ENCODE measurements at places on chromosomes 7 and 10.

- no peak for DNase-seq
Observed at GRCh38 chr7:148622887-148623585, 32.5 kb downstream of the C7orf33 start.

DNA sequence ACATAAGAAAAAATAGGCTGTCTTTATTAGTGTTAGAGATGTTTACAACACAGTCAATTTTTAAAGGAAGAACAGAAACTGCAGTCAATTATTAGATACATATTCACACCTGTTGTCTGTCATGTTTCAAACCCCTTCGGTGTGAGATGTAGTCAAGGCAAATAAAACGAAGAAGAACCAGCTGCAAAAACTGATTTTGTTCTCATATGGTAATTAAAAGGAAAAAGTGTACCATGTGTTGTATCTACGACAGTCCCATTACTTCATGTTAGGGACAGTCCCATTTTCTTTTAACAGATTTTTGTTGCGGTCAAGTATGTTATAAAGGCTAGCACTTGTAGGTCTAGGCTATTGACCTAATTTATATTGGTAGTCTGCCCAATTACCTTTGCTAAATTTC is 149.4 kb downstream of the LRRN3 start:
- DNase-seq: no peak

DNA sequence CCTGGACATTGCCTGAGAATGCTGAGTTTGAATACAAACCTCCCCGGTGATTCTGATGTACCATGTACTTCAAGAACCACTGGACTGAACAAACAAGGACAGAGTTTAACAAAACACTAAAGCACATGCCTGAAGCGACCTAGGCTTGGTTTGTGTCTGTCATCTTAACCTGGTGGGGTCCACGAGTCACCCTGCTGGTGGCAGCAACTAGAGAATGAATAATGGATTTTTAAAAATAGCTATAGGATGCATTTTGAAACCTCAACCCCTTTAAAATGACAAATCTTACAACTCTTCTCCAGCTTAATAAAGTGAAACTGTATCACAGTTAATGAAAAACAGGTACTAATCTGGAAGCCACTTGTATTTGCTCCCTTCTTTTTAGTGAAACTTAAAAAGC is 25.2 kb downstream of the CDHR3 start:
- DNase-seq: no peak

DNA sequence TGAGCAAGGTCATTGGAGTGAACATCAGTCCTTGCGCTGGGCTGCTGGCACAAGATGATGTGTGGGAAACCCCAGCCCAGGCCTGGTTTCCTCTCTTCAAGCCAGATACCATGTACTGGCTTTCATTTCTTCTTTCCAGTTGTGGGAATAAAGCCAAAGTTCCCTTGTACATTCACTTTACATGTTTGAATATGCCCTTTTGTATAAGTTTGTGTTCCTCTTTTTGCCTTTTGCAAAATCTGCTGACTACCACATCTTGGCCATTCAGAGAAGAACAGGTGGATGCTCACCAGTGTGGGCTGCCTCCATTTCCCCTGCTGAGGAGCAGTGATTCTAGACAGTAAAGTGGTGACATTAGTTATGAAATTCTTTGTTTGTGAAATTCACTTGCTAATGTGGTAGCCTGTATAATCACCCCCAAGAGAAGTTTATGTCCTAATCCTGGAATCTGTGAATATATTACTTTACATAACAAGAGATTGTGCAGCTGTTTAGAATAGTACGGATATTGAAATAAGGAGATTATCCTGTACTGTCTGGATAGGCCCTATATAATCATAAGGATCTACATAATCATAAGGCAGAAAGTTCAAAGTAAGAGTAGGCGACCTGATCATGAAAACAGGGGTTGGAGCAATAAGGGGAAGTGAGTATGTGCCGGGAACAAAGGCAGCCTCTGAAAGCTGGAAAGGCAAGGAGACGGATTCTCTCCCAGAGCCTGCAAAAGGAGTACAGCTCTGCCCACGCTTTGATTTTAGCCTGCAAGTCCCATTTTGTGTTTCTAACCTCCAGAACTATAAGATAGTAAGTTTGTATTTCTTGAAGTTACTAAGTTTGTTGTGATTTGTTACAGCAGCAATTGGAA is 18.8 kb upstream of the AOAH start:
- no peak for DNase-seq

DNA sequence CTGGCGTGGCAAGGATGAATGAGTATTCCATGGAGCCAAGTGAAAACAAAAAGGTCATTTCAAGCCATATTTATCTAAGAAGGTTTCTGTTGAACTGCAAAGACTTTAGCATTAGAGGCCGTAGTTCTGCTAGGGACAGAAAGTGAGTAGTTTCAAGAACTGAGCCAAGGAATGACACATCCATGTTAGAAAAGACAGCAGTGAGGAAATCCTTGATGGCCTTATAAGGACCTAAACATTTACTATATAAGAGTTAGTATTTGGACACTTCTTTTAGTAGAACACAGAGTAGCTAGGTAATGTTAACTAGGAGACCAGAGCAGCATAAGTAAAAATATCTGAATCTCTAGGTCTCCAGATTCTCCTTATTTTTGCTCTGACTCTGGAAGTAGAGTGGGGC is 329.8 kb upstream of the SEMA3D start:
- no peak for DNase-seq

GRCh38 chr7:25238066-25238725 is 9.9 kb upstream of the NPVF start:
- no peak for DNase-seq

GRCh38 chr7:80439894-80440821 is 71.7 kb downstream of the GNAT3 start:
- DNase-seq: peak; percentile 7

DNA sequence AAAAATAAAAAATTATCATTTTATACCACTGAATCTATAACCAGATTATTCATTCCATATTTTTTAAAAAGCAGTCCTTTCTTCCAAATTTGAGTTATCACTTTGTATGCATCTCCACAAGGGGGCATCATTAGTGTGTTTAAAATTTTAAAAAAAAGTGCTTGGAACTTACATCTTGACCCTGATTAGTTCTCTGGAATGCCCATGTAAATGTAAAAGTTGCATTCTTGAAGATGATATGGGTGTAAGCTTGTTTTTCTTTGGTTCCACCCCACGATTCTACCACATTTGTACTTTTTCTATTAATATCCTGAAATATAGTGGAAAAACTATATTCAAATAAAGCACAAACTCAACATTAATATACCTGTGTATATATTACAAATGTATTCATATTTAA is 144.9 kb downstream of the ELAPOR2 start:
- DNase-seq: no peak

GRCh38 chr10:17060289-17060688 is 69.3 kb downstream of the CUBN start:
- DNase-seq: no peak

GRCh38 chr10:3539696-3540383 is 245.2 kb downstream of the KLF6 start:
- DNase-seq: no peak

GRCh38 chr10:132859084-132859855 is 73.3 kb upstream of the NKX6-2 start:
- DNase-seq: no peak

DNA sequence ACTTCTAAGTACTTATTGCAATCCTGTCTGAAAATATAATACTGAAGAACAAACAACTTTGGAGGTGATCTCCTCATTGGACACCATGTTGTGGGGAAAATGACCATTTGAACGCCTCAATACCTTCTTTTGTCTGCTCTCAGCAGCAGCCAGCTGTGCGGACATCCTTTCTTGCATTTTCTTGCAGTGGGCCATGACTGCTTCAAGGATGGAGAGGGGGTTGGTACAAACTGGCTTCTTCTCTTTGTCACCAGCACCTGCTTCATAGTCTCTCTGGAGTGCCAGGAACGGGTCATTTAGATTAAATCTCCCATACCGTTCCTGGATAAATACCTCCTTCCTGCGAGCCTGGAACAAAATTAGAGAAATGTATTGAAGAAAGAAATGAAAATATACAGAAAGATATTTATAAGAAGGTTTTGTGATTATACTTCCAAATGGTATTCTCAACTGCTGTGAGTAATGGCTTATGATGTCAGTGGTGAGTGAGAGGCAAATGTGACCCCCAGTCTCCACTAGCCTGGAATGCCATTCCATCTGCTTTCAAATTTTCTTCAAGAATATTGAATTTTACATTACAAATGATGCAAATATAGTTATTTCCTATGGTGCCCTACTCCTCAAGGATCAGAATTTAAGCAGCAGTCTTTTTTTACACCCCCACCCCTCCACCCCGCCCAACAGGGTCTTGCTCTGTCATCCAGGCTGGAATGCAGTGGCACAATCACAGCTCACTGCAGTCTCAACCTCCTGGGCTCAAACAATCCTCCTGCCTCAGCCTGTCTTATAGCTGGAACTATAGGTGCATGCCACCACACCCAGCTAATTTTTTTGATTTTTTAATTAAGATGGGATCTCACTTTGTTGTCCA is 62.4 kb downstream of the CTTNBP2 start:
- DNase-seq: peak; percentile 38

DNA sequence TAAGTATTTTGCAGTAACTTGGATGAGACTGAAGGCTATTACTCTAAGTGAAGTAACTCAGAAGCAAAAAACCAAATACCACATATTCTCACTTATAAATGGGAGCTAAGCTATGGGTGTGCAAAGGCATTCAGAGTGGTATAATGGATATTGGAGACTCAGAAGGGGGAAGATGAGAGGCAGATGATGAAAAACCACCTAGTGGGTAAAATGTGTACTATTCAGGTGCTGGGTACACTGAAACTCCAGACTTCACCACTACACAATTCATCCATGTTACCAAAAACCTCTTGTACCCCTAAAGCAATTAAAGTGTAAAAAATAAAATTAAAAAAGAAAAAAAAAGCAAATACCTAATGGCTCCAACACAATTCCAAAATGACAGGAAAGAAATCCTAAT is 351.7 kb downstream of the NXPH1 start:
- DNase-seq: no peak

GRCh38 chr10:54962134-54962900 is 161.3 kb upstream of the PCDH15 start:
- DNase-seq: no peak

DNA sequence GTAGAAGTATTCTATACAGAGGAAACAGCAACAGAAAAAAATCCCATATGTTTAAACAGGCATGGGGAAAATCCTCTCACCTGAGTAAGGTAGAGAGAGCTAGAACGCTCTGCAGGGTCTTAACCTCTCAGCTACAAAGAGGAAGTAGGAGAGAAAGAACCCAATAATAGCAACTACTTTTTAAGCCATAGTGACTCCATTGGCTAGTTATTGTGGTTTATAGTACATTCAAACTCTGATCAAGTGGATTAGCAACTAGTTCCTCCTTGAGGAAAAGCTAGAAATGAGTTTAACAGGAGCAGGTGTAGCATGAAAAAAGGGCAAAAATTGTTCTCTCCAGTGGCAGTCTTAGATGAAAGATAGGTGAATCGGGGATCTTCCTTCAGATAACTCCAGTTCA is 89.7 kb downstream of the HGF start:
- no peak for DNase-seq

DNA sequence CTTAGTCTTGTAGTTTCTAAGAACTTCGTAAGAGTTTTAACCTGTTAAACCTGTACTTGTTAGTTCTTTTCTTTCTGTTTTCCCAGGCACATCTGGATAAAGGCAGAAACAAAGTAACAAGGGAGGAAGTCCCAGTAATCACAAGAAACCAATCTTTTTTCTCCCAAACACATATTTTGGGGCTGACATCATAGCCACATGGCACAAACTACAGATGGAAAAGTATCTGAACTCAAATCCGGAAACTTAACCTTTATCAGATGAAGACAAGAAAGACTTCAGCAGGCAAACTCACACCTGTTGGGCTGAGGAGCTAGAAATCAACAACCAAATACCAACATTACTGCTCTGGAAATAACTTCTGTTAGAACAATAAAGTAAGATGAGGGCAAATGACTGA is 67.1 kb downstream of the CUBN start:
- DNase-seq: peak; percentile 28

- DNase-seq: no peak
Observed at GRCh38 chr7:98681511-98681910, 64.4 kb downstream of the NPTX2 start.

DNA sequence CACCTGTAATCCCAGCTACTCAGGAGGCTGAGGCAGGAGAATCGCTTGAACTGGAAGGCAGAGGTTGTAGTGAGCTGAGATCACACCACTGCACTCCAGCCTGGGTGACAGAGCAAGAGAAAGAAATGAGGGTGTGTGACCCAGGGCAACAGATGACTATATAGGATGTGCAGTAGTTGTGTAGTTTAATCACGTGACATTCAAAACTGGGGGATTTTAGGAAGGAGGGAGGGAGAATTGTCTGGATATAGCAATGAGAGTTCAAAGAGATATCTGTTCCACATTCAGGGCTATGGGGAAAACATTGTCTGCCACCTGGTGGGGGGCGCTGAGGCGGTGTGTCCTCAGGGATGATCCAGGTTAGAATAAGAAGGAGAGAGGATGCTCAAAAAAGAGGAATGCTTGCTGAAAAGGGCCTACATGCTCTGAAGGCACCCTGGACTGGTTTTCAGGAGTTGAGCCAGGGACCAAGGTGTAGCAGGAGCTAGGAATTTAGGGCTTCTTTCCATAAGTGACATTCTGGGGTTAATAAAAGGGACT is 7.8 kb upstream of the ZYX start:
- no peak for DNase-seq

GRCh38 chr10:11143242-11143641 is 125.6 kb downstream of the CELF2 start:
- no peak for DNase-seq

DNA sequence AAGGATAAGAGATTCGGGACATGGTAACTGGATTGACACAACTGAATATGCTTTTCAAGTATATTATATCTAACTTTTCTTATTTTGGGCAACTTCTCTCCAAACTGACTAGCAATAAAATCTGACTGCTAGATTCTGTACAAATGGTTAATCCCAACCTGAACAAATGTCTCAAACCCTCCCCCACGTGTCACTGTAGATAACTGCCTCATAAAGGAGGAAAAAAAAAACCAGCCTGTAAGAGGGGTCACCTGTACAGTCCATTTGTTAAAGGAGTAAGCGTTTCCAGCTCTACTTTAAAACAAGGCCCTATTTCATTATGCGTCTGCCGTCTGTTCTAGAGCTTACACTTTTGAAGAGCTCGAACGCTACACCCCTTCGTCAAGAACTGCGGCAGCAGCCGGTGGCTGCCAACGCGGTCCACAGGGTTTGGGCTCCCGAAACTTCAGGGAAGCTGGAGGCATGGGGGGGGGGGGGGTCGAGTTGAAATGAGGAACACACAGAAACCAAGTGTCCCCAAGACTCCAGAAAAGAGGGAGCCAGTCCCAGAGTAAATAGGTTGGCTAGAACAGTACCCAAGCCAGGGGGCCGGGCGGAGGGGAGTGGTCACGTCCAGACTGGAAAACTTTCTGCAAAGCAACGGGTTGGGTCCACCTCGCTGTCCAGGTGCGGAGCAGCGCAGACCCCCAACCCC is 492 bp downstream of the COG5 start:
- peak; percentile 28 for DNase-seq

GRCh38 chr7:1243964-1244416 is 11.3 kb downstream of the UNCX start:
- no peak for DNase-seq

DNA sequence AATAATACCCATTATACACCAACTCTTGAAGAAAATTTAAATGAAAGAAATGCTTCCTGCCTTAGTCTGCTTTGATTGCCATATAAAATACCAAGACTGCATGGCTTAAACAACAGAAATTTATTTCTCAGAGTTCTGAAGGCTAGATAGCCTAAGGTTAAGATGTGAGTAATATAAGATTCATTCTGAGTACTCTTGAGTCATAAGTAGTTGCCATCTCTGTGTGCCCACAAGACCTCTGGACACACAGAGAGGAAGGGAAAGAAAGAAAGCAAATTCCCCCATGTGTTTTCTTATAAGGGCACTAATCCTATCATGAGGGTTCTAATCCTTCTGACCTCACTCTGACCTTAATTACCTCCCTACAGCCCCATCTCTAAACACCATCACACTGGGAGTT is 201.2 kb downstream of the PTN start:
- no peak for DNase-seq

Data from MG63 (cell line).